ENCODE measurements at places on chromosomes 6 and 20. TPM values are rescaled to one million over a fixed set of nuclear protein-coding genes. Genes with fewer than 3 reads are reported as not detected.
A peak's percentile ranks its signal among the peaks of the same experiment; 100 is the strongest.

Gene C6orf15
- not detected for total RNA-seq

DNA sequence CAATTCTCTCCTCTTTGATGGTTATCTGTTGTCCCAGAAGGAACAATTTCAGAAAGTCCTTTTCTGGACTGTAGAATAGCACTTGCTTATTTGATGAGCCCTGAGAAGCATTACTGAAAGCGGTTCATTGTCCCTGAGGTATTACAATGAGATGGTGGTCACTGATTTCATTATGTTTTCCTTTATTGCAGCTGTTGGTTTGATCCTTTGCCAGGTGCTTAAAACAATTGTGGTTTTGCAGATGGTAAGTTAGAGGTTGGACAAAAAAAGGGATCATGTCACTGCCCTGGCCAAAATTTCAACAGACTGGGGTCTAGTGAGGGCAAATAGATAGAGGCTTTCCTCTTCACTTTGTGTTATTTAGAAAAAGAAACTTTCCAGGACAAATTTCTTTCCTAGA lies 61.9 kb downstream of the ESR1 start:
- DNase-seq, result no peak

- peak; percentile 47 for DNase-seq
Measured at GRCh38 chr6:52304983-52305390, 20.4 kb upstream of the MCM3 start.

Gene VWA7
- total RNA-seq, result under 0.01 TPM

DNA sequence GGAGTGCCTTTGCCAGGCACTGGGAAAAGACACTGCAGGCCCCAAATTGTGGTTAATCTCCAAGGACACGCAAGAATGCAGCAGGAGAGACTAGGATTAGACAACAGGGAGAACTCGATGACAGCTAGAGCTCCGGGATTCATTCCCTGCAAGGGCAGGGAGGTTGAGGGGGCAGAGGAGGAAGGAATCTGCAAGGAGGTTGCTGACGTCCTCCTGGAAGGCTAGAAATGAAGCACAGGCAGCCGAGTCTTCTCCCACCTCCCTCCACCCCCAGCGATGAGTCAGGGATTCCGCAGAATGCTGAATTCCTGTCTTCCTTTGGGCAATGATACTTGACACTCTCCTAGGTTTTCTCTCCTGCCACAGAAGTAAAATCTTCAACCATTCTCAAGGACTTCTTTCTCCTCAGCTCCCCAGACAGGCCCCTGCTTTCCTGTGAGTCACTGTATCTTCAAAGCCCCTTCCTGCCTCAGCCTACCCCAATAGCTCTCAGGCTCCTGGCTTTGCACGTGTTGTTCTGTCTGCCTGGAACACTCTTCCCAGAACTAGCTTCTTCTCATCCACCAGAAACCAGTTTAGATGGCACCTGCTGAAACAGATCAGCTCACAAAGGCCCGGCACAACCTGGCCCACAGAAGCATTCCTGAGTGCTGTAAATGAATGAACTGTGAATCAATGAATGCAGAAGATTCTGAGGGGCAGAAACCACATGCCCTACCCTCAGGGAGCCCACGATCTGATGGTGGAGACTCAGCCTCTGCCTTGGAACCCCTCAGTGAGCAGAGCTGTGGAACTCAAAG lies 85.6 kb downstream of the MRPL14 start:
- peak; percentile 96 for DNase-seq

Gene ZC2HC1B
- not detected for total RNA-seq

DNA sequence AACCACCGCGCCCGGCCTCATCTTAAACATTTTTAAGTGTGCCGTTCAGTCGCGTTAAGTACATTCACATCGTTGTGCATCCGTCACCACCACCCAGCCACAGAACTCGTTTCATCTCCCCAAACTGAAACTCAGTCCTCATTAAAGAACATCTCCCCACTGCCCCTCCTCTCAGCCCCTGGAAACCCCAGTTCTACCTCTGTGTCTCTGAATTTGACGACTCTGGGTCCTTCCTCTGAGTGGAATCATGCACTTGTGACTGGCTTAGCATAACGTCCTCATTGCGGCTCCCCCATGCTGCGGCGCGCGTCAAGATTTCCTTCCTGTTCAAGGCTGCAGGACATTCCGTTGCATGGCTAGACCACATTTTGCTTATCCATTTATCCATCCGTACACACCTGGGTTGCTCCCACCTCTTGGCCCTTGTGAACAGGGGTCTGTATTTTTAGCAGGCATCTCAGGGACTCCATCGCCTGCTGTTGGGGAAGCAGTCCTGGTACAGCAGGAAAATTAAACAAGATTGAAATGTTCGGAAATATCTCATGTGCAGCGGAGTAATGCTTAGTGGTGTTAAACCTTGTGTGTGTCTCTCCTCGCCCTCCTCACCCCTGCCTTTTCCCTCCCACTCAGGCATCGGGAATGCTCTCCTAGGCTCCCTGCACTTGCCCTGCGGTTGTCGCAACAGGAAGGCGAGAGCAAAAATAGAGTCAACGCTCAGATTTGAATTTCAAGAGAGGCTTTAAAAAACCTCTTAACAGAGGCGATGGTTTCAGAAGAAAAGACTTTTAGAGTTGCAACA lies 127.9 kb downstream of the PXDC1 start:
- no peak for DNase-seq

- DNase-seq, result no peak
Measured at GRCh38 chr6:165047952-165048351, 261.5 kb downstream of the C6orf118 start.

DNA sequence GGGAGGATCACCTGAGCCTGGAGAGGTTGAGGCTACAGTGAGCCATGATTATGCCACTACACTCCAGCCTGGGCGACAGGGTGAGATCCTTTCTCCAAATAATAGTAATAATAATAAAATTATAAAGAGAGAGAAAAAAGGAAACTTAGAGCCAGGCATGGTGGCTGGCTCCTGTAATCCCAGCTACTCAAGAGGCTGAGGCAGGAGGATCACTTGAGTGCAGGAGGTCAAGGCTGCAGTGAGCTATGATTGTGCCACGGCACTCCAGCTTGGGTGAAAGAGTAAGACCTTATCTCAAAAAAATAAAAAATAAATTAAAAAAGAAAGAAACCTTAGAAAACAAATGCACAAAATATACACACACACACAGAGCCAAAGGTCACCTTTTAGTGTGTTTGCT lies 5.2 kb upstream of the SAMHD1 start:
- DNase-seq, result no peak

DNA sequence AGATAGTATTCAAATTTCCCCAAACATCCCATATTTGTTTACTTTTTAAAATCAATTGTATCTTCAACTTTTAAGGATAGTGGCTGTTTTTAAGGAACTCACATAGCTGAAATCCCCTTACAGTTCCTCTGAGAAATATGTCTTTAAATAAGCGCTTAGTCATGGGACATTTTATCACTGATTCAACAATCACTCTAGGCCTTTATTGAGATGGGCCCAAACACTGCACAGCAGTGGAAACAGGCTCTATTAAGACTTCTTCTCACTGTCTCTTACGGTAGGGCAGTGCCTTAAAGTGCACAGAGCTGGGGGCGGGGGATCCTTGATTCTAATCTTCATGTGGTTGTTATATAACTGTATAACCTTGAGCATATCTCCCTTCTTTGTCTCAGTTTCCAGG lies 59.8 kb upstream of the RREB1 start:
- no peak for DNase-seq

DNA sequence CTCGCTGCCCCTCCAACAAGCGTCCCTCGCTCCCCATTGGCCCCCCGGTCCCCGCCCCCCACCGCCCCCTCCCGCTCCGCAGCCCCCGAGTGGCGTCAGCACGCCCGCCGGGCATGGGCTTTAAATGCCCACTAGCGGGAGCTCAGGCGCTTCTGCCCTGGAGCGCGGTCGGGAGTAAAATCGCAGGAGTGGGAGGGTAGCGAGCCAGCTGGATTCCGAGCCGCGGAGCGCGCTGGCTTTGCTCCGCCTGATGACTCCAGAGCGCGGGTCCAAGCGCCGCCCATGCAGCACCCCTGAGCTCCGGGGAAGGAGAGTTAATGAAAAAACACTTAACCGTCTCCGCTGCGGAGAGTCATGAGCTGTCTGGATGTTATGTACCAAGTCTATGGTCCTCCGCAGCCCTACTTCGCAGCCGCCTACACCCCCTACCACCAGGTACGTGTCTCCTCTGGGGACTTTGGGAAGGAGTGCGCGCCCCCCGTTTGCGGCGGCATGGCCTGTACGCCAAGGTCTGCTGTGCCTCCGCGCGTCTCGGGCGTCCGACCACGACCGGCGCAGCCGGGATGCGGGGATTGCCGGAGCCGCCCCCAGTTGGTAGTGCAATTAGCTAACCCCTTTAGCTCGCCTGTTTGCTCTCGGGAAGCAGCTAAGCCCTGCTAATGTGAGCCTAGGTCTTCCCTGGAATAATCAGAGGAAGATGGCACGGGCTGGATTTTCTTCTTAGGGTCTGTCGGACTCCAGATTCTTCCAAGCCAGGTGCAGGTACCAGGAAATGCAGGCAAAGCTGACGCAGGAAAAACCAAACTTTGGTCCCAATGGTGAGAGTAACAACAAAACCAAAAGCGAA lies at the start of gene VGLL2:
TSS of gene VGLL2 (plus strand) at position 149 of the 847 bp plus-strand sequence. CDS start at position 355, 206 bp downstream.
- peak; percentile 49 for DNase-seq

Gene RIN2
- total RNA-seq, result 61.4 TPM

Data from fibroblast of lung (primary cell).